ENCODE measurements at places on chromosomes 2 and 18.

DNA sequence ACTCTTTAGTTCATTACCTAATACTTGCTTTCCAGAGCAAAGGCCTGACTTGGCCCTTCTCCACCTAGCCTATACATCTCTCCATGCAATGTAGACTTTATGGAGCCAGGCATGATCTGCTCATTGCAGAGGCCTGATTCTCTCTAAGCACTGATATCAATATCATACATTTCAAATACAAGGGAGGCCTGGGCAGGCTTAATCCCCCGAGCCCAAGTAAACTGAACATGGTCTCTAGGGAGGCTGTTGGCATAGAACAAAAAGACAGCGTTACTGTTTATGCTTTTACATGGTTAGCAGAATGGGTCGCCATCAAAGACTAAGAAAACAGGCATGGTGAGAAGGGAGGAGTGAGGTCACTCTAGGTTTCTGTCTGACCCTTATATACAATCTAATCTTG, 695.1 kb downstream of the ZEB2 start:
- no peak for DNase-seq

DNA sequence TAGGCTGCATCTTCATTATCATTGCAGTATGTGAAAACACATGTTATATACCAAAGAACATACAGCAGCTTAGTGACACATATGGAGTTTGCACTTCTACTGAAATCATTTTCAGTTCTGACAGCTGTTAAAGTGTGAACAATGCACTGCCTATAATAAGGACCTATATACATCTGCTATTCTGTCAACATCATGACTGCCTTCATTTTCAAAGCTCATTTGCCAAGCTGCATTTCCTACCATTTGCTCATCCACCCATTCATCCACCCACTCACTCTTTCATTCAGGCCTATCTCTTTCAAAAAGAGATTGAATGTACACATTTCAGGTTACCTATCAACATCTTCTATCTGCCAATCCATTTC, 81.7 kb upstream of the STK17B start:
- DNase-seq, result no peak

DNA sequence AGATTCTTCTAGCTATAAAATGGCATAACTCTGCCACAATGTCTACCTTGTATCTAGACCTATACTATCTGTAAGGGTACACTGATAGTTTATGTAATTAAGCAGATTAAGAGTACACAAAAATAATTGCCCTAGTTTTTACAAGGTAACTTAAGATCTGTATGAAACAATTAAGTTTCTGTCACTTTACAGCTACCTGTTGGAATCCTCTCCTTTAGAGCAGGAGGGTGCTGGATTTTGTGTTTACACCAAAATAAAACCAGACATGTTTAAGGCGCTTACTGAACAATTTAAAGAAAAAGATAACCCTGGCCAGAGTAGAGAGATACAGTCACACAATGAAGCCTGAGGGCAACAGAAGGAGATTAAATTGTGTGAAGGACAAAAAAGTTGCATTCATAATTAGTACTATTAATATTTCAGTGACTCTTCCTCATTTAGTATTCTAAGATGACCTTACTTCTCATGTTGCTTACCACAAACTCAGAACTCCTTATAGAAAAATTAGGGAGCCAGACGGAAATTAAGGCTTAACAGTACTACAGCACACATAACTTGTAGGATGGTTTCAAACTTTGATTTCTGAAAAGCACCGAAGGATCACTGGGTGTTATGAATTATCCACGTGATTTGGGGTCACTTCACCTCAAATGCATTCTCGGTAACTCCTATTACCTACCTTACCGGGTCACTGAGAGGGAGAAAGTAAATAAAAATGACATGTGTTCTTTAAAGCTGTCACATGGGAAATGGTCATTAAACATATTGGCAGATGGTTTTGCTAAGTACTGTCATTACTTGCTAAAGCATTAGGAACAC, 1.0 kb downstream of the DARS1 start:
- no peak for DNase-seq

GRCh38 chr2:53422979-53423378, 344.6 kb upstream of the CHAC2 start:
- DNase-seq, result no peak

DNA sequence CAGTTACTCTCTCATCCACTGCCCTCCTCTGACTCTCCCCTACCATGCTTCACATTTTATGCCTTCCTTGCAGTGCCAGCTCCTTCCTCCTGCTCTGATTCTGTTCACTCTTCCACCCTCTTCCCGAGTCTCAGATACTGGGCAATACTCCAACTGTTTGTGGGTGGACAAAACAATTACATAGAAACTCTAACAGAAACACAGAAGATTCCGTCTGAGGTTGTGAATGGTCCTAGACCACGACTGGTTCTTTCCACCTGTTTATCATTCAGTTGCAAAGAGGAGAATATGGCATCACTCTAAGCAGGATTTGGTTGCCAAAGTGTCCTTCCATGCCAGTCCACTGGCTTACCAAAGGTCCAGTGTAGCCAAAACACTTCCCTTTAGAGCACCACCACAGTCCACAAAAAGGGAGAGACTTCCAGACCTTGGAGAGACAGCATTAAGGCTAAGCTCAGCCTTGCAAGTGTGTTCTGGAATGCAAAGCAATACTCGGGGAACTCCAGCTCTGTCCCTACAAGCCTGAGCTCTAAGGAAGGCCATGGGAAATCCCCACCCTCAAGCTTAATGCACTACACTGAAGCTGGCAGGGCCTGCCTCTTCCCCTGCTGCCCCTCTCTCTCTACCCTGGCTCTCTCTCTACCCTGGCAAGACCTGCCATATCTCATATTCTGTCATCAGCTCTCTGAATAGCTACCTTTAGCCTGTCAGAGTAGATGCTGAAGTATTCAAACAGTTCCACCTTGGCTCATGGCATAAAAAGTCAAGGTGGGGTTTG, 33.6 kb upstream of the RND3 start:
- DNase-seq, result no peak

DNA sequence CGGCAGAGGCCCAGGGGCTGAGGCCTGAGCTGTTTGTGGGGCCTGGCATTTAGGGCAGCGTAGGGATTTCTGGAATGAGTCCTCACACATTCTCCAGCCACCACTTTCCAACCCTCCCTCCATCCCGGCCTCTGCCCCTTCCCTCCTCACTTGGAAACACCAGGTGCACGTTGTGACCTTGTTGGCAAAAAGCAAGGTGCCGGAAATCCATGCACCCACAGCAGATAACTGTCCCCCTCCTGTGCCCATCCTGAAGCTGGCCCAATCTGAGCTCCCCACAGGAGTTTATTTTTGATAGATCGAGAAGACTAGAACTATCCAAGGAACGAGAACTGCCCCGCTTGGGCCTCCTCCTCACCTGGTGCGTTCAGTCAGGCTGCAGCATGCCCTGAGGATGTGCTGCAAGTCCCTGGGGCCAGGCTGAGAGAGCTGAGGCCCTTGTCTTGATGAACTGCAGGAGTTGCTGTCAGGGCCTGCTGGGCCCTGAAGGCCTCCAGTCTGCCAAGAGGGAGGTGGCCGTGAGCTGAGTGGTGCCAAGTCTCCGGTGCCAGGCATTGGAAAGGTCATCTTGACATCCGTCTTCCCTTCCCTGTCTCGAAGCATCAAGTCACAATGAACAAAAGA, 55.8 kb downstream of the CTIF start:
- no peak for DNase-seq

- DNase-seq, result no peak
These were observed 2.4 kb downstream of the LRRFIP1 start for GRCh38 chr2:237629739-237630138.

Measured in activated T-cell treated with anti-CD3 and anti-CD28 coated beads for 24 hours (primary cell).